ENCODE measurements at places on chromosomes 2 and 18. TPM values are rescaled to one million over a fixed set of nuclear protein-coding genes. Genes with fewer than 3 reads are reported as not detected.
A peak's percentile ranks its signal among the peaks of the same experiment; 100 is the strongest.

The LYPD6B gene
- not detected for total RNA-seq

DNA sequence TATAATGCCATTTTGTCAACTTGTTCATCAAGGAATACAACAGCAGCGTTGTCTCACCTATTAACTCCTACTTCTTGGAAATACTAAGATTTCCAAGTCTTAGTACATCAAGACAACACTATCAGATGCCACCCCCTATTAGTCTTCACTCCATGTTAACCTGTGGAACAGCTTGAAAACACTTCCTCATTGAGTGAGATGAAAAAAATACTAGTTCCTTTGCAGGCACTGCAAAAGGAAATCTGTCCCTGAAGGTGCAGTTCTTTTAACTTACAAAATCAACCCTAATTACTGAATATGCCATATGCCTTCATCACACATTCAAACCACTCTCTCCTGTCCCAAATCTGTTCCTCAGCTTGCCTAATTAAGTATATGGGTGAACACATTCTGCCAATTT is 4.0 kb downstream of the CWC22 start:
- DNase-seq: no peak
- H3K27me3 ChIP-seq: no peaks in the 10 kb centered on the region
- no peaks in the 10 kb centered on the region for H3K36me3 ChIP-seq
- no peak overlapping the region for H3K27ac ChIP-seq
- no peaks in the 10 kb centered on the region for H3K4me1 ChIP-seq
- H3K4me3 ChIP-seq: no peak overlapping the region

- no peak for DNase-seq
- H3K4me3 ChIP-seq: no peak overlapping the region
- no peaks in the 10 kb centered on the region for H3K27me3 ChIP-seq
- H3K27ac ChIP-seq: no peak overlapping the region
- no peaks in the 10 kb centered on the region for H3K36me3 ChIP-seq
- no peaks in the 10 kb centered on the region for H3K4me1 ChIP-seq
Measured at GRCh38 chr18:63505566-63506335, 29.0 kb downstream of the SERPINB5 start.

- H3K4me3 ChIP-seq: no peak overlapping the region
- DNase-seq: no peak
- H3K27ac ChIP-seq: no peak overlapping the region
- H3K27me3 ChIP-seq: no peaks in the 10 kb centered on the region
- H3K4me1 ChIP-seq: peaks cover 11% of the 10 kb centered on the region
- H3K36me3 ChIP-seq: no peaks in the 10 kb centered on the region
Measured at GRCh38 chr2:207155516-207156444, 10.0 kb downstream of the KLF7 start.

The ZBTB7C gene
- total RNA-seq: 0.33 TPM

- H3K27ac ChIP-seq: no peak overlapping the region
- no peak overlapping the region for H3K4me3 ChIP-seq
- H3K27me3 ChIP-seq: no peaks in the 10 kb centered on the region
- H3K4me1 ChIP-seq: no peaks in the 10 kb centered on the region
Measured at GRCh38 chr18:54444319-54444914, 86.7 kb downstream of the C18orf54 start.

DNA sequence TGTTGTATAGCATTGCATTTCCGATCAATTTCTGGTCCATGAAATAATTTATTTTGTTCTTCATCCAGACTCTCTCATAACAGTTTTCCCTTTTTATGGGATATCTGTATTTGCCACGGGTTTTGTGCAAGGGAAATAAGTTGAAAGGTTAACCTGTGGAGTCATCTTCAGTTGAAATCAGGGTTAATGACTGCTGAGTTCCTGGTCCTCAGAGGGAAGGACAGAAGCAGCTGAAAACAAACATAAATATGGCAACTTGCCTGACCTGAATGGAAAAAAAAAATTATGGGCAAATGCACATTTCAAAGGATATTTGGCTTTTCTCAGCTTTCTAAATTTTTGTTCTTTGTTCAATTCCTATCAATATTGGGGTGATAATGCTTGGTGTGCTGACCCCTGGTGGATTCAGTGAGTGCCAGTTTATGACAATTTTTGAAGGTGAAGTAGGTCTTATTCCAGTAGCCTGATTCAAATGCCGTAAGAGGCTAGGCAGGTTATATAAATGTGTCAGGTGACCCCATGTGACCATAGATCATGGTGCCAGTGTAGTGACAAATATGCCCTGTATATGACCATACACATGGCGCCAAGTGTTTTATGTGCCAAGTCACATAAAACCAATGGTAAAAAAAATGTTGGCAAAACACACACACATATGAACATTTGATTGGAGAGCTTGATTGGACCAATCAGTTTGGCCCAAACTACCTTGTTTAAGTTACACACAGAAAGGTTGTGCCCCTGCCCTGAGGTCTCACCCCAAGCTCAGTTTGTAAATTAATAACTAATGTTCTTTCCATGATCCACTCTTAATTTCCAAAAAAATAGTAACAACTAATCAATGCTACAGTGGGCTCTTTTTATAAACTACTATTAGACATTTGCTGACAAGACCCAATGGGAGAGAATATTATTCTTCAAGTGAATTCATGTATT is 47.6 kb upstream of the FAM124B start:
- H3K27me3 ChIP-seq: no peaks in the 10 kb centered on the region
- H3K4me1 ChIP-seq: no peaks in the 10 kb centered on the region
- no peak overlapping the region for H3K27ac ChIP-seq
- peak; percentile 35 for DNase-seq

DNA sequence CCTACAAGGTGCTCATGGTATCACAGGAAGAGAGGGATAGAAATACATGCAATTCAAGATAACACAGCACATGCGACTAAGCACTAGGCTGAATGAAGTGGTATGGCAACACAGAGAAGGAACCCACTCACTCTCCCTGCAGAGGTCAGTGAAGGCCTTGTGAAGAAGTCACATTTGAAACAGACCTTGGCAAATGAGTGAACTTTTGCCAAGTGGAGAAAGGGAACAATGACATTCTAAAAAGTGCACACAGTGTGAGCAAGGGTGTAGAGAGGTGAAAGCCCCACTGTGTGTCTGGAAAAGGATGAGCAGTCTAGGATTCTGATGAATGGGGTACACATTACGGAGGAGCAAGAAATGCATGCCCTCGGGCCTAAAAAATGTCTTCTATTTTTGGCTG is 23.3 kb downstream of the KLF7 start:
- no peak for DNase-seq
- H3K27me3 ChIP-seq: no peaks in the 10 kb centered on the region
- no peak overlapping the region for H3K4me3 ChIP-seq
- no peaks in the 10 kb centered on the region for H3K36me3 ChIP-seq
- peaks cover 10% of the 10 kb centered on the region for H3K4me1 ChIP-seq
- H3K27ac ChIP-seq: no peak overlapping the region
